Adipocyte (in vitro differentiated cells): ENCODE measurements at places on chromosomes 3 and 15.
A peak's percentile ranks its signal among the peaks of the same experiment; 100 is the strongest.

DNA sequence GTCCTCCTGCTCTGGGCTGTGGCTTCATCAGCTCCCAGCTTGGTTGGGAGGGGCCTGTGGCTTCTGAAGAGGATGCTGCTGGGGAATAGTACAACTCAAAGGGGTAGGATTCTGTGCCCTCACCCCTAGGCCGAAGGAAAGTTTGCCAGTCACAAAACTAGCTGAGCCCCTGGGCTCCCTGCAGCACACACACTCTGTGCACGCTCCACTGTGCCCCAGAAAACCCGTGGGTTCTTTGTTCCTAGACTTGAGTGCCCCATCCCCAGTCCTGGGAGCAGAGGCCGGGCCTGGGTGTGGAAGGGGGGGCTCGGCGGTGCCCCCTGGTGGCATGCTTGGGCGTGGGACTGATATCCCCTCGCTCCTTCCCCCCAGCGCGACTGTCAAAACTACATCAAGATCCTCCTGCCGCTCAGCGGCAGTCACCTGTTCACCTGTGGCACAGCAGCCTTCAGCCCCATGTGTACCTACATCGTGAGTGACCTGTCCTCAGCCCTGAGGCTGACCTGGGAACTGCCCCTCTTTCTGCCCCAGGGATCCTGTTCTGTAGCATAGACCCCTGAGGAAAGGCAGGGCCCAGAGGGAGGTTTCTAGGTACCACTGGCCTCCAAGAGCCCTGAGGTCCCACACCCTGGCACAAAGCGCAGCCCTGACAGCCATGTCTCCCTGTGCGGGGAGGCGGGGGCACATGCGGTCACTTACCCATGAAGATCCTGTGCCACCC, 14.2 kb downstream of the CIB1 start:
- peak; percentile 60 for DNase-seq

GRCh38 chr3:66253790-66254620, 33.2 kb downstream of the SLC25A26 start:
- peak; percentile 63 for DNase-seq

DNA sequence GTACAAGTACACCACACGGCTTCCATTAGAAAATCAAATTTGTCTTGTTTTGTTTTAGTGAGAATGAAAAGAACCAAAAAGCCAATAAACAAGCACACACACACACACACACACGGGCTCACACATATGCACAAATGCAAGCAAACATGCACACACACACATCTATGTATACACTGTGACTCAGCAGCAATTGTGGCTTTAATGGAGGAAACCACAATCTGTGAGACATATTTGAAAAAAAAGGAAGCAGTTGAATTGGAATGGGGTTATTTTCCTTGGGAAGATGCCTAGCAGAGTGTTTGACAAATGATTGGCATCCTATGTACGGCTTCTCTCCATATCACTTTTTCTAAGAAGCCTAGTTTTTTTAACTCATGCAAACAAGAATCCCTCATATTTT, 201.1 kb upstream of the ARRDC4 start:
- no peak for DNase-seq

DNA sequence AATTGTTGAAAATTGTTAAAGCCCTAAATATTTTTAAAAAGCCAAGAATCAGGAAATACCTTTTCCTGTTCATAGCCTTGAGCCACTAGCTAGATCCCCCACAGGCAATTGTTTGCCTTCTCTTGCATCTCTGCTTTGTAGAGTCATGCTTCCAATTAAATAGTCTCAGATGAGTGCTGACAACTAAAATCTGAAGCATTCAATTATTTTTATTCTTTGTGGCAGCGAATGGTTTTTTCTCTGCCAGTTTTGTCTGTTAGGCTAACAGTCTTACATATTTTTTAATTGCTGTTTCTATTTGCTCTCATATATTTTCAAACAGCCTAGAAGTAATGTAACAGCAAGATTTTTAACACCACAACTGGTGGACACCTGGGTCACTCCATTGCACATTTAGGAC, 277.1 kb upstream of the GBE1 start:
- DNase-seq, result peak; percentile 52

DNA sequence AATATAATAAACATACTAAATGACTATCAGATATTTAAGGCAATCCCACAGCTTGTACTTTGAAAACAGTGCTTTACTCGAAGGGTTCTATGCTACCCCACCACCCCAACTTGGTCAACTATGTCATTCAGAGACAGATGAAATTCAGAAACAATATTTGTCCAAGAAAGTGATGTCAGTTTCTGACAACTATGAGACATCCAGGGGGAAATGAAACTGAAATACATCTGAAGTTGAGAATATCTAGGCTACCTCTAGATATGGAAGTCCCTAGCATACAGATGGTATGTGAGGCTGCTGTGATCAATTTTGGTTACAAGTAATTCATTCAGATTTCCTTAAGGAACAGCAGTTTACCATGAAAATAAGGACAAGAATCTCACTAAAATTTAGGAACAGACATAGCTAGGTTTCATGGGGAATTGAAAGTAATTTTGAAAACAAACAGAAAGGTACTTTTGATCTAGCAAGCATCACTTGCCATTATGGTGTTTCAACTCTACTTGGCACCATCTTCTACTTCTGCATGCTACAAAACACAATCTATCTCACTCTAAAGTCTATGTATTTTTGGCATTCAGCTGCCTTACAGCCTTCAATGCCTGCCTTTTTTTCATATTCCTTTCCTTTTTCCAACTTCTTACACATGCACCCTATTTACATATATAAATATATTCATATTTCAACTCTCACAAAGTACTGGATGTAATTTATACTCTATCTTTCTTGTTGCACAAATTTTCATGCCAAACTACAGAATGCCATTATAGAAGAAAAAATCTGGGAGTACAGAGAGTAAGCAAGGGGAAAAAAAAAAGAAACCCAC, 21.7 kb downstream of the ATG3 start:
- DNase-seq, result no peak

DNA sequence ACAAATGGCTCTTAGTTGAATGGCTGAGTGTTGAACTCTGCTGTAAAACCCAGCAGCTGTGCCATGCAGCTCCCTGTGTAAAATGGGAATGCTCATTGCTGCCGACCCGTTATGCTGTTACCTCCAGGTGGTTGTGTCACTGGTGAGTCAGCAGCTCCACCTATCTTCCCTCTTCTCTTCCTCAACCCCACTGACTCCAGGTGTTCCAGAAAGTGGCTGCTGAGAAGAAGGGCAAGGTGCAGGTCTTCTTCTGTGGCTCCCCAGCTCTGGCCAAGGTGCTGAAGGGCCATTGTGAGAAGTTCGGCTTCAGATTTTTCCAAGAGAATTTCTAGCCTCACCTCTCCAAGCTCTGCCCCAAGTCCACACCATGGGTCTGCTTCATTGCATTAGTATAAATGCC, 41.9 kb downstream of the NOX5 start:
- DNase-seq, result no peak

- no peak for DNase-seq
Observed at GRCh38 chr3:42529468-42529867, 27.0 kb downstream of the VIPR1 start.

DNA sequence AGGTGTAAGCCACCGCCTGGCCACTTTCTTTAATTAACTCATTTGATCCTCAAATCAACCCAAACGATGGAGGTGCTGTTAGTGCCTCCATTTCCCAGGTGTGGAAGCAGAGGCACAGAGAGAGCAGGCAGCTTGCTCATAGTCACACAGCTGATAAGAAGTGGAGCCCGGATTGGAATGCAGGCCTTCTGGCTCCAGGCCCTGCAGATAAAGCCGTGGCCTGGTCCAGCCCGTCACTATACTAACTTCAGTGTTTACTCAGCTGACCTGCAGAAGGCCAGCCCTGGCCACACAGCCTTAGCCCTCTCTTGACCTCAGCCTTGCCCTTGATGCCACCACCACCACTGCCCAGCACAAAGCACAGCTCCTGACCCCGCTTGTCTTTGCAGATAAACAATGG, 116.7 kb downstream of the NUP210 start:
- DNase-seq, result no peak

DNA sequence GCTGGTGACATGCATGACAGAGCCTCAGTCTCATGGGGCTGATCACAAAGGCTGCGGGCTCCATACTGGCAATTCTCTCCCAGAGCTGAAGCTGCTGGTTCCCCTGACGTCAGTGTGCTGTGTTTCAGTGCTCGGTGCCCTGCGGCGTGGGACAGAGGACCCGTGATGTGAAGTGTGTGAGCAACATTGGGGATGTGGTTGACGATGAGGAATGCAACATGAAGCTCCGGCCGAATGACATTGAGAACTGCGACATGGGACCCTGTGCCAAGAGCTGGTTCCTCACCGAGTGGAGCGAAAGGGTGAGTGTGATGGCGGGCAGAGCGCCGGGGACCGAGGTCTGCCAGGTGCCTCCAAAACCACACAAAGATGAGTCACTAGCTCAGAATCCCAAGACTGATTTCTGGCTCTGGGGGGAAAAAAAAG, 62.0 kb upstream of the NR2E3 start:
- DNase-seq, result no peak

GRCh38 chr15:75454471-75455378, 3.2 kb upstream of the SIN3A start:
- peak; percentile 85 for DNase-seq
